ENCODE measurements at places on chromosomes 11 and 22.

GRCh38 chr22:29994027-29994715 lies 86.1 kb upstream of the HORMAD2 start:
- DNase-seq, result no peak

DNA sequence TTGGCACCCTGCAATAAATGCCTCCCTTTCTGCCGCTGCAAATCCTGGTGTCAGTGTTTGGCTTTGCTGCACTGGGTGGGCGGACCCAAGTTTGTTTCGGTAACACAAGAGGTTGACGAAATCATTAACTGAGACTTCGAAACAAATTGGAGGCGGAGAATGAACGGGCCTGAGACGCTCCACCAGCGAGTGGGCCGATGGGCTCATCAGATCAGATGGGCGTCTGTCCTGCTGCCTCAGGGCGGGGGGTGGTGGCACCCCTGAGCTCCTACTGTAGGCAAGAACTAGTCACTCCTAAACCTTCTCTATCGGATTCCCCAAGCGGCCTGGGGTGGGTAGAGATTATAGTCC lies 918 bp upstream of the CAPN5 start:
- no peak for DNase-seq

GRCh38 chr11:31412946-31413345 lies 43.3 kb downstream of the DNAJC24 start:
- DNase-seq, result no peak

- DNase-seq, result no peak
These were observed 47.5 kb upstream of the TCF20 start for GRCh38 chr22:42317691-42318547.

All from T follicular helper cell (primary cell).